Iris pigment epithelial cell (primary cell): ENCODE measurements at places on chromosomes 12 and 14.

GRCh38 chr14:104266631-104267575, 128.5 kb downstream of the KIF26A start:
- no peak for DNase-seq

GRCh38 chr12:22702690-22703089, 77.7 kb downstream of the ETNK1 start:
- DNase-seq, result peak; percentile 37

GRCh38 chr14:62759796-62760195, 285.5 kb downstream of the KCNH5 start:
- no peak for DNase-seq

- no peak for DNase-seq
Observed at GRCh38 chr14:40452674-40453073, 1020.4 kb upstream of the FBXO33 start.

GRCh38 chr14:35155962-35156361, 33.6 kb downstream of the PRORP start:
- peak; percentile 82 for DNase-seq

DNA sequence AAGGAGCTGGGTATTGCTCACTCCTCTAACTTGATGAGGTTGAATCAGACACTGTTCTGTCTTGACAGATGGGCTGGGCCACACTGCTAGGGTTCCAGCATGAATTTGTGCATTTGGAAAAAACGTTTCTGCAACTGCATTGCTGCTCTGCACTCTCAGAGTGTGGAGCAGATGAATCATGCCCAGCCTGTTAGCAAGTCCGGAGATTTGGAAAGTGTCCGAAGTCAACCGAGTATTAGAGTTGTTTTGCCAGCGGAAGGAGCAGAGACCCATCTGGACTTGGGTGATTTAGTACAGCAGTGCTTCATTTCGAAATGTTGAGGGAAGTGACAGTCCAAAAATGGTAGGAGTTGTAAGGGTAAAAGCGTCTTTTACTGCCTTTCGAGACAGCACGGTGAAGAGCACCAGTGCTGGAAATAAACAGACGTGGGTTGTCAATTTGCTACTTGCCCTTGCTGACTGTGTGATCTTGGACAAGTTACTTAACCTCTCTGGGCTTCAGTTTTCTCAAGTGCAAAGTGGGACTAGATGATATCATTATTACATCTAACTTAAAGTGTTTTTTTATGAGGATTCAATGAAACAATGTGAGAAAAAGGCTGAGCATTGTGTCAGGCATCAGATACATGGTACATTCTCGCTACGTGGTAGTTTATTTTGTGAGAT, 139.5 kb downstream of the CHST11 start:
- peak; percentile 84 for DNase-seq

DNA sequence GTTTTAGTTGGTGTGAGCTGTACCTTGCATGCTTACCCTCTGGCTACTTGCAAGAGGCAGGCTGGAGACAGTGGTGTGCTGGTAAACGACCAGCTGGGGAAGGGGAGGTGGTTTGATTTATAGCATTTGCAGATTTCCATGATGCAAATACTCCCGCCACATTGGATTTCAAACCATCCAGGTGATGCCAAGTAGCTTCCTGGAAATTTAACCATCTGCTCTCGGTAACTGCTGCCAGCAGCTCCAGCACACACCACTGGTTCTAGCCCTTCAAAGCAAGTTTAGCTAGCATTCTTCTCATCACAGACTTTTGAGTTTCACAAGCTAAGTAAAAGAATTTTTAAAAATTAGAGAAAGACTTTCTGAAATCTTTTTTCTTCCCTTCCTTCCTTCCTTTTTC, 104.5 kb upstream of the AMIGO2 start:
- DNase-seq, result no peak

DNA sequence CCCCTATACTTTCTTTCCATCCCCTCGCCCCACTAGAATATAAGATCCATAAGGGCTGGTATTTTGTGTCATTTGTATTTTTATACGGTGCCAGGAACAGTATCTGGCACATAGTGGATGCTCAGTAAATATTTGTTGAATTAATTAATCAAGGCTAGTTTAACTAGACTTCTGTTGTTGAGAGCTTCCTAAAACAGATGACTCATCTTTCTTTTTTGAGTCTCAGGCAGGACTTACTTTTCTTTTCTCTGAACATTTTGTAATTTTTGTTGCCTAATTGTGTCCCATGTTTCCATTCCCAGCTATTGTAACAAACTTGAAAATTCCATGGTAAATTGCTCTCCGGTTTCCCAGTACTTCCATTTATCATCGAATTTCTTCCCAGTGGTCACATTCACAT, 16.7 kb downstream of the STK38L start:
- peak; percentile 72 for DNase-seq

DNA sequence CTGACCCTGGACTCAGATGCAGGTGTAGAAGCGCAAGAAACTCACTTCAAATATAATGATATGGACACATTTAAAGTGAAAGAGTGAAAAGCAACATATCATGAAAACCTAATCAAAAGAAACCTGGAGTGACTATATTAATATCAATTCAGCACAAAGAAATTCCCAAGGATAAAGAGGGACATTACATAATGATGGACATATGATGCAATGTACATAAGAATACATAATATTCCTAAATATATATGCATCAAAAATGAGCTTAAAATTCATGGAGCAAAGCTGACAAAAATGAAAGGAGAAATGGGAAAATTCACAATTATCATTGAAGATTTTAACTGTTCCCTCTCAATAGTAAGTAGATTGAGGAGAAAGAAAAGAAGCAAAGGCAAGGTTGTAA, 24.6 kb downstream of the PTPRR start:
- DNase-seq, result no peak

- DNase-seq, result no peak
Observed at GRCh38 chr12:66692170-66692569, 13.3 kb upstream of the GRIP1 start.

GRCh38 chr12:122099280-122099749, 20.8 kb downstream of the MLXIP start:
- DNase-seq, result no peak

DNA sequence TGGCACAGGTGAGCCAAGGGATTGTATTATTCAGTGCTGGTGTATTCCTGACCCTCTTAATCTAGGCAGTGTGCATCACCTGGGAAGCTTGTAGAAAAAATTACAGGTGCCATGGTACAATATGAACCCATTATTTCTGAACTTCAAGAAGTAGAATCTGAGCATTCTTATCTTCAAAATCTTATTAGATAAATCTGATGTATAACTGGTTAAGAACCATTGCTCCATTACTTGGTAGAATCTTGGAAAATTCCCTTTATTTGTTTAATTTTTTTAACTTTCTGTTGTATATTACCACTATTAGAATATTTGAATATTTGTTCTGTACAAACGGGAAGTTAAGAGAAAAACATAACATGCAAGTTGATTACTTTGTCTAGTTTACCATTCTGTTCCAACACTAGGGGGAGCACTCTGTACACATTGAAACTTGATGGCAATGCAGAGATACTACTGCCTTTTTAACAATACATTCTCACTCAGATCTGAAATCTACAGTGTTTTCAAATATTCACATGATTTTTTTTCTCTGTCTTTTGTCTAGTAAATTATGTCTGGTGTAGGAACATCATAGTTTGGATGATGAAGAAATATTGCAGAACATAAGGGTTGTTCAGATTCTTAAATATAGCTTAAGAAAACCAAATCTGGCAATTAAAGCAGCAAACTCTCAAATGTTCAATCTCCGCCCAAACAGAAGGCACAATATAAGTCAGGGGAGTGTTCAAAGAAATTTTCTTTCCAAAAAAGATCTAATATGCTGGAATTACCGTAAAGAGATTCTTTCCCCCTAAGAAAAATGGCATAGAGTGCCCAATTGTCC, 196.6 kb downstream of the PCNX1 start:
- peak; percentile 79 for DNase-seq

DNA sequence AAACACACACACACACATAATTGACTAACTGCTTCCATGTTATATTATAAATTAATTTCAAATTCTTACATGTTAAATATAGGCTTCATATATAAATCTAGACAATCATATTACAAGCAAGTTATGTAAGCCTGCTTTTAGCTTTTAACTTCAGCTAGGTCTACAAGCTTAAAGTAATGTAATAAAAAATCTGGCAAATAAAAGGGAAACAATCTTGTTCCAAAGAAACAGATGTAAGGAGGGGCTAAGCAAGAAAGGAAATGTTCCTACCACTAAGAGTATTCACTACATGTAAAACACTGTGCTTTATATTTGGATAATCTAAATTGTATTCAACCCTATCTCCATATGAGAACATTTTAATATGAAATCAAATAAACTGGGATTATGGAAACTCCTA, 110.4 kb downstream of the SLC6A15 start:
- DNase-seq, result no peak

- DNase-seq, result no peak
Observed at GRCh38 chr12:52867642-52868041, 18.8 kb upstream of the KRT78 start.

GRCh38 chr12:29273178-29273843, 107.7 kb downstream of the ERGIC2 start:
- DNase-seq, result no peak

GRCh38 chr12:95625012-95625411, 73.7 kb upstream of the USP44 start:
- DNase-seq, result no peak

DNA sequence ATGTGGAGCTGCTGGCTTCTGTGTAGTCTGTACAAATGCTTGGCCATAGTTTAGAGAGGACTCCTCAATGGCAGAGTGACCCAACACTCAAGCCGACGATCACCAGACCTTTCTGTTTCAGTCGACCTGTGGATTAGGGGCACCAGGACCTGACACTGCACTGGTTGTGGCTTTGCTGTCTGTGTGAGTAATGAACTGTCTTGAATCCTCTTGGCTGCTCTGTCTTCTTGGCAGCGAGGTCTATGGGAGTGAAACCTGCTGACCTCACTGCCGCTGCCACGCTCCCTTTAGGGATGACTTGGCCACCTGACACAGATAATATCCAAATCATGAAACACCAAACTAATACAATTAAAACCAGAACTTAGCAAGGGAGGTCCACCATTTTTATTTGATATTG, 83.5 kb upstream of the C14orf180 start:
- no peak for DNase-seq

DNA sequence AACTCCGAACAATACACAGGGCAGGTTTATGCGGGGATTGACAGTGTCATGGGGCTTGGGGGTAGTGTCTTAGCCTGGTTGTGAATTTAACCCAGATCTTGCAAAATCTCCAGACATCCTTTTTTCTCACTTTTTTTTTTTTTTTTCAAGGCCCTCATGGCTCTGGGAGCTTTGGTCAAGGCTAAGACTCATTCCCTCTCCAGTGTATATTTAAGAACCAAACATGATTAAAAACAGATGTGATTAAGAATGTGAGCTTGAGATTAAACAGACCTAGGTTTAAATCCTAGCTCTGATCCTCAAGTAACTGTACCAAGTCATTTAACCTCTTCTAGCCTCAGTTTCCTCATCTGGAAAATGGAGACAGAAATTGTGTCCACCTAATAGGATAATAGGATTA, 151.7 kb upstream of the FUT8 start:
- DNase-seq, result peak; percentile 44

DNA sequence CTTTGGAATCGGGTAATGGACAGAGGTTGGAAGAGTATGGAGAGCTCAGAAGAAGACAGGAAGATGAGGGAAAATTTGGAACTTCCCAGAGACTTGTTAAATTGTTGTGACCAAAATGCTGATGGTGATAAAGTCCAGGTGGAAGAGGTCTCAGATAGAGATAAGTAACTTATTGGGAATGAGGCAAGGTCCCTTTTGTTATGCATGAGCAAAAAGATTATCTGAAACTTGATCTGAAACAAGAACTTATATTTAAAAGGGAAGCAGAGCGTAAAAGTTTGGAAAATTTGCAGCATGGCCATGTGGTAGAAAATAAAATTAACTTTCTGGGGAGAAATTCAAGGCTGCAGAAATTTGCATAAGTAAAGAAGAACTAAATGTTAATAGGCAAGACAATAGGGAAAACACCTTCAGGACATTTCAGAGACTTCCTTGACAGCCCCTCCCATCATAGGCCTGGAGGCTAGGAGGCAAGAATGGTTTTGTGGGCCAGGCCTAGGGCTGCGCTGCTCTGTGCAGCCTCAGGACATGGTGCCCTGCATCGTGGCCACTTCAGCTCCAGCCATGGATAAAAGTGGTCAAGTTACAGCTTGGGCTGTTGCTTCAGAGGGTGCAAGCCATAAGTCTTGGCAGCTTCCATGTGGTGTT, 425.7 kb upstream of the PRICKLE1 start:
- no peak for DNase-seq

- peak; percentile 91 for DNase-seq
Observed at GRCh38 chr12:10716704-10717315, 6.3 kb downstream of the YBX3 start.

DNA sequence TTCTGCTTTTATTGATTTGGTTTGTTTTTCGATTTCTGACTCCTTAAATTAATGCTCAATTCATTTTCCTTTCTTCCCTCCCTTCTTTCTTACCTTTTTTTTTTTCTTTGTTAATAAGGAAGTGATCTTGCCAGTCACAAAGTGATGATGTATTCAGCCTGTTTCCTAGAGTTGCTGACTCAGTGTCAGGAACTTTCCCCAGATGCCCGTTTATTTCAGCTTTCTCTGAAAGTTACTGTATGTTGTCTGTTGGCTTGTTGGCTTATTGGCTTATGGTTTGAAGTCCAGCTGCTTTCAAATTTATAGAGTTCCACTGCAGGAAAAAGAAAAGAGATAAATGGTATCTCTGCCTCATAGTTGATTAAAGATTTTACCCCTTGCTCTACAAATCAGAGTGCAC, 12.4 kb upstream of the SLC6A15 start:
- DNase-seq, result peak; percentile 89

GRCh38 chr14:88868558-88869159, 44.2 kb downstream of the TTC8 start:
- DNase-seq, result peak; percentile 34

- no peak for DNase-seq
Observed at GRCh38 chr14:29865299-29865698, 62.3 kb downstream of the PRKD1 start.

- peak; percentile 82 for DNase-seq
Observed at GRCh38 chr12:913919-914698, 35.4 kb downstream of the RAD52 start.

GRCh38 chr12:107590413-107590812, 95.2 kb upstream of the PWP1 start:
- no peak for DNase-seq

DNA sequence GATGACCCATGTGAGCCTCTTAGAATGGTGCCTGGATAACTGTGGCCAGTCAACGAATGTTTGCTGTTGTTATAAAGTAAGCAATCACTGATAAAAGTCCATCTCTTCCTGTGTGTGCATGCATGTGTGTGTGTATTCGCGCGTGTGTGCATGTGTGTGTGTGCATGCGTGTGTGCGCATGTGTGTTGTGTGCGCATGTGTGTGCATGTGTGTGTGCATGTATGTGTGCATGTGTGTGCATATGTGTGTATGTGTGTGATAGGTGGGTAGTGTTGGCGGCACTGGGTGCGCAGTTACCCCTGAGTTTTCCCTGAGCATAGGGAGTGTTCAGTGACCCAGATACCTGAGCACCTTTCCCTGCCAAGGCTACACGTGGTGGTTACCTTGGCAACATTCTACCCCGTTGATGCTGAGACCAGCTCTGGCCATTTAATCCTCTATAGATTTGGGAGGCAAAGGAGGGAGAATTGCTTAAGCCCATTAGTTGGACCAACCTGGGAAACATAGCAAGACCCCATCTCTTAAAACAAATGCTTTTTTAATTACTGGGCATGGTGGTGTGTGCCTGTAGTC, 137.8 kb downstream of the SLC15A4 start:
- DNase-seq, result no peak
